Retina (tissue), 1 donor: ENCODE measurements at places on chromosomes 16 and 17.

- DNase-seq, result peak; percentile 40
Observed at GRCh38 chr16:70437582-70438557, 1.0 kb downstream of the ST3GAL2 start.

DNA sequence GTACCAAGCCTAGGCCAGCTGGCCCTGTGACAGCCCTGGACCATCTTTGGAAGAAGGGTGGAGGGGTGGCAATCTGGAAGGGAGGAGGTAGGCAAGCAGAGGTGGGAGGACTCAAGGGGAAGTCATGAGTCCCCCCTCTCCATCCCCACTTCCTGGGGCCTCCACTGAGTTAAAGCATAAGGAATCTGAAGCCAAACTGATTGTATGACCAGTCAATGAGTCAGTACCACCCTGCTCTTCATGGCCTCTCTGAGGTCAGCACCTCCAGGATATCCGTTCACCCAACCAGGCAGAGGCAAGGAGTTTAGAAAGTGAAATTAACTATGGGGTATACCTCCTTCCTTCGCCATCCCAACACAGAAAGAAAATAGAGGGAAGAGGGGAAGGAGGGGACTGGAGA lies 272.7 kb downstream of the SOX9 start:
- no peak for DNase-seq

GRCh38 chr17:7562208-7562605 lies 488 bp downstream of the SENP3 start:
- DNase-seq, result no peak

DNA sequence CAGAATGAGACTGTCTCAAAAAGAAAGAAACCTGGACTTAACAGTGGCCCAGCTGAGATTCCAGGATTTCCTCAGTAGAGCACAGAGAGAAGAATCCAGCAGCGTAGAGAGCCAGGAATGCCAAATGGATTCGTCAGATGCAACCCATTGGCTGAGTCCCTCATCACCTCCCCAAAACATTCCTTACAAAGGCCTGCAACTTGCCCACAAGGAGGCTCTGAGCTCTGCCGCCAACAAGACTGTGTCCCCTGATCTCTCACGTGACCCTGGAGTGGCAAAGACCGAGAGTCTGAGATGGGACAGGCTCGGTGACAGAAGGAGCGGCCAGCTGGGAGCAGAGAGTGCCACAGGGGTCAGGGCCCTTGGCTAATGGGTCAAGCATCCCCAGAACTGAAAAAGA lies 6.9 kb upstream of the CHMP6 start:
- no peak for DNase-seq

- no peak for DNase-seq
Observed at GRCh38 chr17:897970-898619, 81.5 kb downstream of the NXN start.

- peak; percentile 73 for DNase-seq
Observed at GRCh38 chr16:54283725-54284318, 2.8 kb downstream of the IRX3 start.

GRCh38 chr17:31373150-31374093 lies 18.1 kb upstream of the RAB11FIP4 start:
- DNase-seq, result no peak

DNA sequence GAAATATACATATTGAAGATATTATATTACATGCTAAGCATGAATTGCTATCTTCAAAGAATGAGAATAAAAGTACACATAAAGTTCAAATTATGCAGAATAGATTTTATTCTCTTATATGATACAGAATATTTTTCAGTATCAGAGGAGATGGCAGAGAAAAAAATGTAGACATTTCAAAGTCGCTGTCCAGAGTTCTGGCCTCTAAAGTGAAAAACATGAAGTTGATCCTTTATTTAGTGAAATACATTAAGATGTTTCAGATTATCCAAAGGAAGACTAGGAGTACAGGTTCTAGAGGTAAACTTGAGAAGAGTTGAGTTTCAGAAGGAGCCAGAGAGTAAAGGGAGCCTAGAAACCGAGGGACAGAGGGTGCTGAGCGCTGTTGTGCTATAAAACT lies 303.6 kb downstream of the UTP18 start:
- no peak for DNase-seq
